ENCODE measurements at places on chromosomes 5 and 9.

DNA sequence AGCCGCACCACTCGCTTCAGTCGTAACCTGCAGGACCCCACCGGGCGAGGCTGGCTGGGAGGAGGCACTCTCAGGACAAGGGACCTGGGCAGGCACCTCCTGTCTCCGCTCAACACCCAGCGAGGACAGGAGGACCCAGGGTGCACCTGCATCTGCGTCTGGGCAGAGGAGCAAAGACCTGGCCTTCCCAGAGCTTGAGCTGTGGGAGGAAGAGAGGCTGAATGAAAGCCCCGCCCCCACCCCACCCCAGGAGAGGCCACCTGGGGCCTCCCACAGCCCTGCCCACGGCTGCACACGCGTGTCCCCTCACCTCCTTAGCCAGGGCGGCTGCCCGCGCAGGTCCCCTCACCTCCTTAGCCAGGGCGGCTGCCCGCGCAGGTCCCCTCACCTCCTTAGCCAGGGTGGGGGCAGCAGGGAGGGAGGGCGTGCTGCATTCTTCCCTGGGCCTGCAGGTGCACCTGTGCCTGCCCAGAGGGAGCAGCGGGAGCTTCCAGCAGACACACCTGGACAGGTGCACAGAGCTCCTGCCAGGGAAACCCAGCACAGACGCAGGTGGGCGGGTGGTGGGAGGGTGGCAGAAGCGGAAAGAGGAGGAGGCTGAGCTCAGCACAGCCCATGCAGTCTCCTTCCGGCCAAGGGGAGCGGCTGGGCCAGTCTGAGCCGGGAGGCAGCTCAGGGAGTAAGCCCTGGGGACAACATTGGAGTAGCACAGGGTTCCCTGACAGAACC is 18.5 kb upstream of the SLC12A7 start:
- no peak for DNase-seq

DNA sequence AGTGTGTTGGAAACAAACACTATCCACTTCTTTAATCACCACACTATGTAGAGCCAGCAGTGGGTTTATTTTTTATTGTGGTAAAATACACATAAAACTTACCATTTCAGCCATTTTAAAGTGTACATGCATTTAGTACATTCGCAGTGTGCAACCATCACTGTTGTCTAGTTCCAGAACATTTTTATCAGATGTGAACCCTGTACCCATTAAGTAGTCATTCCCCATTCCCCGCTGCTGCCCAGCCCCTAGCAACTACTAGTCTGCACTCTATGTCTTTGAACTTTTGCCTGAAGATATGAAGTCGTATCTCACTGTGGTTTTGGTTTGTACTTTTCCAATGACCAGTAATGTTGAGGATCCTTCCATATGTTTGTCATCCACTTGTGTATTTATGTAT is 30.2 kb upstream of the F2R start:
- peak; percentile 26 for DNase-seq

GRCh38 chr5:17219006-17219422 is 1.6 kb downstream of the BASP1 start:
- DNase-seq = no peak

DNA sequence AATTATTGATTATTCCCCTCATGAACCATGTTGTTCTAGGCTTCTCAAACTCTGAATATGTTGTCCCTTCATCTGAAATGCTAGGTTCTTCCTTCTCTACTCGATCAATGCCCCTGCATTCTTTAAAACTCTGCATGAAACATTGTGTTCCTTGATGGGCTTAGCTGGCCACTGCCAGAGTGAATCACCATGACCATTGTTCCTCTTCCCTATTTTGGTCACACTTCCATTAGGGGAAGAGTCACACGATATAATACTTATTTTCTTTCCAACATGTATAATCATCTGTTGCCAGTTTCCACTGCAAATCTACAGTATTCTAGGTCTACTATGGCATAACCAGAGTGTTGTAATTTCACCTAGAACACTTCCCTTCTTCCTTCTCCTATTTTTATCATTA is 247.9 kb downstream of the TRPM3 start:
- peak; percentile 67 for DNase-seq

DNA sequence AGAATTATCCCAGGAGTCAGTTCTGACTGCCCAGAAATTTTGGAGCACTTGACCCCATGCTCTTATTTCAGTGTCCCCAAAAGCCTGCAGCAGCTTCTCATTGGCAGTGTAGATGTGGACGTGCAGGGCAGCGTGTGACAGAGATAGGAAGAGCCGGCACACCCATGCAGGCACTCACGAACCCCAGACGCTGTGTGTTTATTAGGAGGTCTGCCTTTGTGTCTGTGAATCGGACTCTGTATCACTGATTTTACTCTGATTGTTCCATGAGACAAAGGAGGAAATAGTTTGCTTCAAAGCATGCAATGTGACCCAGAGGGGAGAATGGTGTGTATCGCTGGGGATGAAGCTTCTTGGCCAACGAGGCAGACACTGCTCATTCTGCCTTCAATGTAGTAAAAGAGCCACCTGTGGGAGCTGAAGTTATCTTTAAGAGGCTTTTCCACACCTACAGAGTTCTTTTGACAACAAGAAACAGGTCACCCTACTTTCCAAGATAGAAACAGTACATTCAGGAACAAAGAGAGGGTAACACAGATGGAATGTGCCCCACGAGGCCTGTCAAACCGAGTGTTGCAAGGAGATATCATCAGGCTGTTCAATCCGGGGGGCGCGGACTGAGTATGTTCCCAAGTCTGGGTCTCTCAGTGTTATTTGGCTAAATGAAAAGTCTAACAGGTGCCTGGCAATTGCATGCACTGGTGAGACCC is 224.0 kb downstream of the NTRK2 start:
- no peak for DNase-seq

All from fibroblast of mammary gland (primary cell).